Kidney epithelial cell (primary cell): ENCODE measurements at places on chromosomes 1 and 21.

GRCh38 chr21:25637851-25638659 lies 1.0 kb upstream of the JAM2 start:
- no peak for DNase-seq

GRCh38 chr1:32353431-32353830 lies 8.9 kb downstream of the FAM229A start:
- DNase-seq = no peak

- DNase-seq = no peak
Observed at GRCh38 chr1:208737161-208737560, 493.0 kb upstream of the PLXNA2 start.

- DNase-seq = no peak
Observed at GRCh38 chr1:236627727-236628408, 23.6 kb upstream of the HEATR1 start.

DNA sequence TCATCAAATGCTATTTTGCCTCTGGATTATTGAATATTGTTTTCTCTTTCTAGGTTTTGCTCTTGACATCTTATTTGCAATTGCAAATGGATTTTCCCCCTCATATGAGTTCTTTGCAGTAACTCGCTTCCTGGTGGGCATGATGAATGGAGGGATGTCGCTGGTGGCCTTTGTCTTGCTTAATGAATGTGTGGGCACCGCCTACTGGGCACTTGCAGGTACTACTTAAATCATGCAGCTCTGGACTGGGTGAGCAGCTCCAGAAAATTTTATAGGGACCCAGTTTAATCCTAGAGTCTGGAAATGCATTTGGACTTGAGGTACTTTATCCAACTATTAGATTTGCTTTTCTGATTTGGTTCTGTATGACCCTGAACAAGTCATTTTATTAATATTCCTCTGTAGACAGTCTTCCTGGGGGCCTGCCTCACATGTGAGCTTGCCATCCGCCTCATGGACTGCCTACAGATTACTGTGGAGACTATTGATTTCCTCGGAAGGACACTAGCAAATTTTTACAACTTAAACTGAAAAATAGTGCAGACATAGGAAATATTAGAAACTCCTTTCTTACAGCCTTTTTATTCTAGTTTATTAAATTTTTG lies 44.5 kb downstream of the SLC22A15 start:
- DNase-seq = peak; percentile 18

DNA sequence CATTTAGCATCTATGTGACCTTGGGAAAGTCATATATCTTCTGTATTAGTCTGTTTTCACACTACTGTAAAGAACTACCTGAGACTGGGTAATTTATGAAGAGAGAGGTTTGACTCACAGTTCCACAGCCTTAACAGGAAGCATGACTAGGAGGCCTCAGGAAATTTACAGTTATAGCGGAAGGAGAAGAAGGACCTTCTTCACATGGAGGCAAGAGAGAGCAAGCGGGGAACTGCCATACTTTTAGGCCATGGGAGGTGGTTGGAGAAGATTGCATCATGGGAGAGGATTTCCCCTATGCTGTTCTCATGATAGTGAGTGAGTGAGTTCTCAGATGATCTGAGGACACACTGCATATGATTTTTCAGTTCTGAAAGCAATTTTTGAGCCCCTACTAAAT lies 87.9 kb downstream of the CLEC20A start:
- no peak for DNase-seq

- DNase-seq = no peak
Observed at GRCh38 chr1:24776821-24777220, 31.6 kb downstream of the CLIC4 start.

- no peak for DNase-seq
Observed at GRCh38 chr1:143584508-143584907, 387.3 kb downstream of the FAM72C start.

GRCh38 chr1:91877574-91878208 lies 8.3 kb downstream of the TGFBR3 start:
- no peak for DNase-seq

DNA sequence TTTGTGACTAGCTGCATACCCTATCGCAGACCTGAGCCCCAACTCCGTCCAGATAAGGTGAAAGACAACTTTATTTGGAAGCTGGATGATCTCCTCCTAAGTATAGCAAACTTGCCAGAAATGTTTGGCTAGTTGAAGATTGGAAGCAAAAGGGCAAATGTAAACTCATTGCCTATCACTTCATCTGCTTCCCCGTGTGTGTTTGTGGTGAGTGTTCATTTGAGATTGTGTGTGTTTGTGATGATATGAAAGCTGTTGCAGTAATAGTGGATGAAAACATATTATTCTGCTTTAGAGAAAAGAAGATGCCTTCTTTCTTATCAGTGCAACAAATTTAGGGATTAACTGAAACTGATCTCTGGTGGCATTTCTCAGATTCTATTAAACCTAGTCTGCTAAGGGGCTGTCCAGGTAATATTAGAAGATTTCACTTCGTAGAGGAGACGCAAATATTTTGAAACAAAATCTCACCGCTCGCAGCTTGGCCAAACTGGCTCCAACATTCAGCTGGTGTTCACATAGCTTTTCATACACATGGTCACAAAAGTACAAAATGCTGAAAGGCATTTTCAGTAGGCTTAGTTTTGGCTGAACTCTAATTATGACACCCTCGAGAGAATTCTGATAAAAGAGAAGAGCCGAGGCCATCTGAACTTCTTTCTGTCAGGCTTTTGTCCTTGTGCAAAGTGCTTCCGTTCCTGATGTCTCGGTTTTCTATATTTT lies 1.1 kb downstream of the TBX19 start:
- no peak for DNase-seq

GRCh38 chr1:164772635-164773034 lies 213.7 kb downstream of the PBX1 start:
- peak; percentile 86 for DNase-seq

DNA sequence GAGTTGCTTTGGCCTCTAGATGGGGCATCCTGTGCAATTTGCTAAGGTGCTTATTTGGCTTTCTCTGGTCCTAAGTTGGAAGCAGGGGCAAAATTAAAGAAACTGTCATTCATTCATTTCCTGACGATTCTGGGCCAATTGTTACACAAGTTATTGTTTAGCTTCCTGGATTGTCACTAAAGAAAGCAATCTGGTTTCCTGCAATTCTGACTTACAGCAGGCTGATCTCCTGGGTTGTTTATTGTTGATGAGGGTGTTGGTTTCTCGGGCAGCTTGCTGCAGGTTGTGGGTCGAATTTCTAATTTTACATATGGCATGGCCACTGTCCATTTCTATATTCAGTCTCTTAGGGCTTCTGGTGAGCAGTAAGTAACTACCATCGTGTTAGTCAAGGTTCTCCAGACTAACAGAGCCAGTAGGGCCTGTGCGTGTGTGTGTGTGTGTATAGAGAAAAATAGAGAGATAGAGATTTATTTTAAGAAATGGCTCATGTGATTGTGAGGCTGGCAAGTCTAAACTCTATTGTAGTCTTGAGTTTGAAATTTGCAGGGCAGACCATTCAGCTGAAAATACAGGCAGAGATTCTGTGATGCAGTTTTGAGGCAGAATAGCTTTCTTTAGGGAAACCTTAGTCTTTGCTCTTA lies 30.4 kb downstream of the CTH start:
- DNase-seq = no peak

- no peak for DNase-seq
Observed at GRCh38 chr1:196997423-196997822, 20.1 kb downstream of the CFHR5 start.

DNA sequence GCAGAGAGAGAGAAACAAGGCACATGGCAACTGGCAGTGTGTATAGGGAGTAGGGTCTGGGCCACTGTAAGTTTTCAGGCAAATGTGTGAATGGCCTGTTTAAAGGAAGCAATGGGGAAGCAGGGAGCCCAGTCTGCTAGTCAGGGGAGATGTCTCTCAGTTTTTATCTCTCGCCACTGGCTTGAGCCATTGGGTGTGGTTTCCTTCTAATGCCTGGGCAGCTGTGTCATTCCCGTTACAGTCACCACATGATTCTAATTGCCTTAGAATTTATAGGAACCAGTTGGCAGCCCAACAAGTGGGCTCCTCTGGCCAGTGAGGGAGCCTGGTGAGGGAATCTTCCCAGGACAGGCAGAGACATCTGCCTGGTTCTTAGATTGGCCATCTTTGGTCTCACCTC lies 182.4 kb downstream of the DISC1 start:
- DNase-seq = no peak

DNA sequence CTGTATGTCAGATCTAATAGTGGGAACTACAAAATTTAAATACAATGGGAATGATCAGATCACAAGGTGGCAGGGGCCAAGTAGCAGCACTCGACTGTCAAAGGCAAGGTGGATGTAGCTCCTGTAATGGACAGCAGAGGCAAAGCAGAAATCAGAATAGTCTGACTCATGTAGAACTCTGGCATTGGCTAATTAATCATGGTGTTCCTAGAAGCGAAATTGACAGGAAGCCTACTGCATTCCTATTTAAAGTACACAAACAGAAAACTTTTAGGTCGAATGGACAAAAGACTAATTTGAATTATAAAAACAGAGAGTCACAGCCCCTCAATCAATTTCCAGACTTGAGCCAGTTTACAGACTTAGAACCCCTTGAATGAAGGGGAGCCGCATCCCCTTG lies 17.4 kb upstream of the IL12RB2 start:
- no peak for DNase-seq

DNA sequence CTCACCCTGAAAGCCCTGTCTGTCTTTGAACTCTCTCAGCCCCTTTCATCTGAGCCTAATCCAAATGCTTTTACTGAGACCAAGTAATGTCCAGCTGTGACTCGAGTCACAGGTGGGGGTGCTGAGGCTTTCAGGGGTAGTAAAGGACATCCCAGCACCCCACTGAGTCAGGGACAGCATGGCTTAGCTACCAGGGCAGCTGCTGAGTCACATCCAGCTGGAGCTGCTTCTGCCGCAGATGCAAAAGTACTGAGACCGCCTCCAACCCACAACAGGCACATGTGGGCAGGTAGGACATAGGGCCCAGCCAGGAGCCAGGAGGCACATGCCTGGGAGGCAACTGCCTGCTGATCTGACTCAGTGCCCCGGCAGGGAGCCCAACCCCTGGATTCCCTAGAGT lies 6.7 kb upstream of the VSIG8 start:
- peak; percentile 74 for DNase-seq

GRCh38 chr1:56788102-56788501 lies 31.1 kb downstream of the FYB2 start:
- no peak for DNase-seq

- no peak for DNase-seq
Observed at GRCh38 chr1:115351143-115351542, 13.1 kb upstream of the NGF start.

- DNase-seq = no peak
Observed at GRCh38 chr1:52633291-52633754, 355 bp downstream of the SHISAL2A start.

DNA sequence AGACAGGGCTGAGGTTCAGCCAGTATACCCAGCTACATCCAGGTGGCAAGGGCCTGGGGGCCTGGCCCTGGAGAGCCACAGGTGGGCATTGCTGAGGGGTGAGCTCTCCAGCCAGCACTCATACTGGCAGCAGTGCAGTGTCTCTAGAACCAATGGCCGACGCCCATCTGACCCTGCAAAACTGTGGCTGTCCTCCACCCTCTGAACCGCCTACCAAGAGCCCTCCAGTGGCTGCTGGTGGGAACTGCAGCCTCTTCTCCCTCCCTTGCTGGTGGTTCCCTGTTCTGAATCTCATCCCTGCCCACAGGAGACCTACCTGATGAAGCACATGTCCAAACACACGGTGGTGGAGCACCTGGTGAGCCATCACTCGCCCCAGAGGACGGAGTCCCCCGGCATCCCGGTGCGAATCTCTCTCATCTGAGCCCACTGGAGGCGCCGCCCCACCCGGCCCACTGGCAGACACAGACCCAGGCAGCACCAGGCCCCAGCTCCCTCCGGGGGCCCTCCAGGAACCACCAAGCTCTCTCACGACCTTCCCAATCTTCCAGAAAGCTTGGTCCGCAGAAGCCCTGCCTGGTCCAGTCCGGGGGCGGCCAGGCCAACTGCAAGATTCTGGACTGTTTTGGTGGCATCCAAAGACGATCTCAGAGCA lies 22.1 kb downstream of the A3GALT2 start:
- DNase-seq = no peak

- no peak for DNase-seq
Observed at GRCh38 chr1:70202173-70202758, 3.1 kb downstream of the LRRC40 start.

DNA sequence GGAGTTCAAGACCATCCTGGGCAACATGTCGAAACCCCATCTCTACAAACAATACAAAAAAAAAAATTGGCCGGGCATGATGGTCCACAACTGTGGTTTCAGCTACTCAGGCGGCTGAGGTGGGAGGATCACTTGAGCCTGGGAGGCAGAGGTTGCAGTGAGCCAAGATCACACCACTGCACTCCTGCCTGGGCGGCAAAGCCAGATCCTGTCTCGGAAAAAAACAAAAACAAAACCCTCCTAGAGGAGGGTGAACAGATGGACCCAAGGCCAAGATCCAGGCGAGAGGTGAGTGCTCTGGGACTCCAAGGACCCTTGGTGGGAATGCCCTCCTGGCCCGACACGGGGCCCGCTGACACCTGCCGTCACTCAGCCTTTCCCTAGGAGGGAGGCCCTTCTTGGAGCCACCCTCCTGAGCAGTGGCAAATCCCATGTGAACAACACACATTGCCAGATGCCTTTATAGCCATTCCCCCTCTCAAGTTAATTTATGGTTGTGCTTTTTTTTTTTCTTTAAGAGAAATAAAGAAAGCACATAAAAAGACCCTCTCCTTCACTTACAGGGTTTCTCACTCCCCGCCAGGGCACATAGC lies 380 bp downstream of the TFF2 start:
- DNase-seq = no peak

DNA sequence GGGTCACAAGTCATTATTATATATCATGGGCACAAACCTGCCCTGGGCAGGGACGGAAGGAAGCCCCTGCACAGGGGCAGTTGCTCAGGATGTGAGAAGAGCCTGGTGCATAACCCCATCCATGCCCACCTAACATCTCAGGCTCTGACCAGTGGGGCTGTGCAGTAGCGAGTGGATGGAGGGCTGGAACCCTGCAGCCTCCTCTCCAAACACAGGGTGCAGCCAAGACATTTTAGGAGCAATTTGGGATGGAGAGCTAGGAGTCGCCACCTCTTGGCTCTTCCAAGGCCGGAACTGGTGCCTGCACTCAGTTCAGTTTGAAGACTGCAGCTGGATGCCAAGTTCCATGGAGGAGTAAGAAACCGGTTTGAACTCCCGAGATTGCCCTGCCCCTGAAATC lies 2.8 kb downstream of the MX1 start:
- DNase-seq = no peak

GRCh38 chr1:39407510-39407895 lies 83.9 kb upstream of the BMP8A start:
- DNase-seq = no peak

GRCh38 chr1:75693551-75693950 lies 31.0 kb upstream of the ACADM start:
- DNase-seq = no peak

DNA sequence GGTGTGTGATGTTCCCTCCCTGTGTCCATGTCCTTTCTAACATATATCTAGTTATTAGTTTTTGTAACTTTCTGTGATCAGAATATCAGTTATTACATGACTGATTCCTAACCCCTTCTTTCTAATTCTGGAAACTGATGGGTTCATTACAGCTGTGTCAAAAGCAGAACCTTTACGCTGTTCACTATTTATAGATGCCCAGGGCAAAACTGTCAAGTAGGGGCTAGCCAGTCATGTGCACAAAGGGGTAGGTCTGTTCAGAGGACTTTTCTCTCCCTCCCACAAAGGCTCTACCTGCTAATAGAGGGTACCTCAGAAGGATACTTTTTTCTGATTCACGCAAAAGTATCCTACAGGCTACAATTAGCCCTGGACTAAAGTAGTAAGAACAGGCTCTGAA lies 79.2 kb downstream of the NRDC start:
- DNase-seq = no peak

GRCh38 chr21:15638856-15639549 lies 90.8 kb upstream of the USP25 start:
- DNase-seq = peak; percentile 12

- DNase-seq = no peak
Observed at GRCh38 chr1:26459148-26459547, 13.1 kb upstream of the HMGN2 start.
